Peyer's patch (tissue), 4 donors: ENCODE measurements at places on chromosomes 1 and 21.

GRCh38 chr1:203551550-203551949 lies 57.6 kb downstream of the OPTC start:
- DNase-seq, result no peak

GRCh38 chr1:8736927-8737326 lies 80.5 kb downstream of the RERE start:
- no peak for DNase-seq

- no peak for DNase-seq
Measured at GRCh38 chr1:4058122-4058521, 158.1 kb upstream of the C1orf174 start.

GRCh38 chr1:22953740-22954141 lies 18.9 kb downstream of the LACTBL1 start:
- DNase-seq, result no peak

- DNase-seq, result no peak
Measured at GRCh38 chr1:159999204-159999603, 32.6 kb downstream of the PIGM start.

DNA sequence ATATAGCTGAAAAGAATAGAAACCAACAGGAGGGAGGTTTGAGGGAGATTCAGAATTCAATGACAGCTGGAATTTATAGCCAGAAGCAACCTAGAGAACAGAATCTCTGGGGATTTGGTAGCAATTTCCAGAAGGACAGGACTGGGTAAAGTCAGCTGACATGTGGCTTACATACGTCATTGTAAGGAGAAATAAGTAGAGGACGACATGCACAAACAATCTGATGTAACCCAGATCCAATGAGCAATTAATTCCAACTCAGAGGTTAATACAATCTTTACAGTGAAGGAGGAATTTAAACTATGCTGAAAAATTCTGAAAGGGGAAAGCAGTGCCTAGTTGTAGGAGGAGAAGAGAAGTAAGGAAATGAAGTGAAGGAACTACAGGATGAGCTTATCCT lies 383.9 kb downstream of the PTBP2 start:
- DNase-seq, result no peak

GRCh38 chr1:97201641-97202040 lies 480.1 kb downstream of the PTBP2 start:
- DNase-seq, result no peak

- peak; percentile 48 for DNase-seq
Measured at GRCh38 chr1:216750031-216750627, 26.9 kb upstream of the ESRRG start.

DNA sequence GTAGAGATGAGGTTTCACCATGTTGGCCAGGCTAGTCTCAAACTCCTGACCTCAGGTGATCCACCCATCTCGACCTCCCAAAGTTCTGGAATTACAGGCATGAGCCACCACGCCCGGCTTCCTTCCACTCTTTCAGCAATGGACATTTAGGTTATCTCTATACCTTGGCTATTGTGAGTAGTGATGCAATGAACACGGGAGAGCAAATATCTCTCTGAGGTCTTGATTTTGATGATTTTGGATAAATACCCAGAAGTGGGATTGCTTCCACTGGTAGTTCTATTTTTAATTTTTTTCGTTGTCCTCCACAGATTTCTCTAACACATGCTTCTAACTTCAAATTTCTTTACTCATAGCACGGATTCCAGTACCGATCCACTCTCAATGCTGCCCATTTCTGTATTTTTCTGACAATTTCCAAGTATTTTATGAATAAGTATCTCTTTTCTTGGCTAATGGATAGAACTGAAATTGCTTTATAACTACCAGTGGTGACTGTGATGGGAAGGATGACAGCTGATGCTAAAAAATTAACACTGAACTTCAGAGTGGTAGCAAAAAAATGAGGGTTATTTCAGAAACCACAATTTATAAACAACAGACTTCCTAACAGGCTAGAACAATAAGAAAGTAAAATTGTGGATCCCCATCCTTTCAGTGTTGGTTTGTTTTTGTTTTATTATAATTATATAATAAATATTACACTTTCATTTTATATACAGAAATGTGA lies 327.5 kb upstream of the RUNX1 start:
- no peak for DNase-seq

DNA sequence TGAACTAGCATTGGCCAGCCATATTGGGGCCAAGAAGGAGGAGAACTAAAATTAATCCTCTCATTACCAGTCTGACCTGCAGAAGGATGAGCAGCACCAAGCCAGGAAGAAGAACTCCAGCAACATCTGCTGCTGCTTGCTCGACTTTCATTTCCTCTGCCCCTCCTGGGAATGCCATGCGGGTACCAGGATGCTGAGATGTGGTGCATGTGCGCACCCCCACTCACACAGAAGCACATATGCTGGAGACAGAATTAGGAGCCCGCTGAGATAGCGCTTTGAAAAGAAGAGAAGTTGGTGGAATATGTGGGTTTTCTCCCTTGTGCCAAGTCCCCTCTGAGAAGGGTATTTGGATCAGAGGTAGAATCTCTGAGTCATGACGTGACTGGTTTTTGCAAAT lies 70.4 kb downstream of the PLXNA2 start:
- DNase-seq, result no peak

- no peak for DNase-seq
Measured at GRCh38 chr1:77218477-77219165, 609 bp downstream of the PIGK start.

DNA sequence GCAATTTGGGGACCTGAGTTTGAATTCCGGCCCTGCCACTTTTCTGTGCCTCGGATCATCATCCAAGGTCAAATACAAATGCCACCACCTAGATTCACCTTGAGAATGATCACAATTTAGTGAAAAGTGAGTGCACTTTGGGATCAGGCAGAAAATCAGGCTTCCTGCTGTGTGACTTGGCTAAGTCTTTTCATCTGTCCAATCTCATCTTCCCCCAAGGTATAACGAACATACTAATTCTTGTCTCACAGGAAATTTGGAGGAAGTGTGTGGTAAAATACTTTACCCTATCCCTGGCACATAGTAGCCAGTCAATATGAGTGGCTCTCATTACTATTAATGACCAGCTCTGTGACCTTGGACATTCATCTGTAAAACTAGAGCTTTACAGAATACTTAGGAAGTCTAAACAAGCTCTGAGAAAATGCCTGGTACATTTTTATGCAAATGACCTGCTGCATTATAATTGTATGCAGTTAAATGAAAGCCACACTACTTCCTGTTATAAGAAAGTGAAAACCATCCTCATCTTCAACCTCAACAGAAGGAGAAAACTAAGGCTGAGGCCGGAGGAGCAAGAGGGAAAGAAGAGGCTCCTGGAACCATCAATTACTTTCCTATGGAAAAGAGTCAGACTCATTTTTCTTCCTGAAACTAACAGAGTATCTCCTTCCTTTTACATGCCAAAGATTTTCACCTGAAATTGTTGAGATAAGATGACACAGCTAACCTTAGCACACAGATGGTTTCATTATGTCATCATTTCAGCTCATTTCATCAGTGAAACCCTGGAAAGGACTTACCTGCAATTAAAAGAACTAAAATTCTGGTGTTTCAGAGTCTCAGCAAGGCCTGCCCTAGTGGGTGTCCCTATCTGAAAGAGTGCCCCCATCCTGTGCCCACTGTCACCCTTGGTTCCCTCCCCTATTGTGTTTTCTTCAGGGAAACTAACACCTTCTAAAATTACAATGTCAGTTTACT lies 32.6 kb upstream of the RGS8 start:
- DNase-seq, result no peak

GRCh38 chr1:40185951-40186864 lies 25.0 kb downstream of the RLF start:
- DNase-seq, result no peak

DNA sequence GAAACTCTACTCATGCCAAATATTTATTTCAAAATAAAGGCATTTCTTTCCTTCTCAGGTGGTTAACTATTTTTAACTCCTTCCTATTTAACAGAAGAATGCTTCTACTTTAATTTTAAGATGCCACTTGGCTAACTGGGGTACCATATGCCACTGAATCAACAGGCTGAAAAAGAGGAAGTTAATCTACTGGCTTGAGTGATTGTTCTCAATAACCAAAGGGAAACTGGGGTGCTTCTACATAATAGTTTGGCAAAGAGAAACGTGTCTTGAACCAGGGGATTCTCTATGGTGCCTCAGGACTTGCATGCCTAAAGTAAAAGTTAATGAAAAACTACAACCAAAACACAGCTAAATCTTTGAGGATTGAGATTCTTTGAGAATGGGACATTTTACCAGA lies 142.6 kb downstream of the DENND1B start:
- no peak for DNase-seq

- DNase-seq, result no peak
Measured at GRCh38 chr1:235500971-235501540, 3.2 kb downstream of the B3GALNT2 start.

GRCh38 chr1:218164930-218165700 lies 120.0 kb upstream of the RRP15 start:
- no peak for DNase-seq

DNA sequence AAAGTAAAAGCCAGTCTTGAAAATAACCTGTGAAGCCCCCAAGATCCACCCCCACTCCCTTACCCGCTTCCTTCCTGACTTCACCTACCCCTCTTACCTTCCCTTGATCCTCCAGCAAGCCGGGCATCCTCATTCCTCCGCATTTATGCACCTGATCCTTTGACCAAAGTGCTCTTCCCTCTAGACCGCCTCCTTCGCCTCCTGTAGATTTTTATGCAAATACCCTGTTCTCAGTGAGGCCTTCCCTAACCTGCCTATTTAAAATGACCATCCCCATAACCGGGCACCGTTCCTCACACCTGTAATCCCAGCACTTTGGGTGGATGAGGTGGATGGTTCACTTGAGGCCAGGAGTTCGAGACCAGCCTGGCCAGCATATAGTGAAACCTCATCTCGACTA lies 1.1 kb upstream of the NENF start:
- no peak for DNase-seq

DNA sequence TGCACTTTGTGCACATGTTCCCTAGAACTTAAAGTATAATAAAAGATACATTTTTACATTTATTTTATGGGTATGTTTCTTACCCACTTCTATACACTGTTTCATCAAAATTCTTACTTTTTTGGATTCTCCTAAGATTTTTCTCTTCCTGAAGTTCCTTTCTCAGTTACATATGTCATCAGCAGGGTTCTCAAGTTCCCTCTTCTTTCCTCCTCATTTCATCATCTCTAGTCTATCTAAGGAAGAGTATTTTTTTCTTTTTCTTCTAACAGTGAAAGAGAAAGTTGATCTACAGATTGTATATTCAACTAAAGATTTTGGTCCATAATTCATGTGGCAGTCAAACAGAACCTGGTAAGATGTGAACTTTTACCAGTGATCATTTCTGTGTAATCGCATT lies 41.2 kb upstream of the CYYR1 start:
- DNase-seq, result no peak

DNA sequence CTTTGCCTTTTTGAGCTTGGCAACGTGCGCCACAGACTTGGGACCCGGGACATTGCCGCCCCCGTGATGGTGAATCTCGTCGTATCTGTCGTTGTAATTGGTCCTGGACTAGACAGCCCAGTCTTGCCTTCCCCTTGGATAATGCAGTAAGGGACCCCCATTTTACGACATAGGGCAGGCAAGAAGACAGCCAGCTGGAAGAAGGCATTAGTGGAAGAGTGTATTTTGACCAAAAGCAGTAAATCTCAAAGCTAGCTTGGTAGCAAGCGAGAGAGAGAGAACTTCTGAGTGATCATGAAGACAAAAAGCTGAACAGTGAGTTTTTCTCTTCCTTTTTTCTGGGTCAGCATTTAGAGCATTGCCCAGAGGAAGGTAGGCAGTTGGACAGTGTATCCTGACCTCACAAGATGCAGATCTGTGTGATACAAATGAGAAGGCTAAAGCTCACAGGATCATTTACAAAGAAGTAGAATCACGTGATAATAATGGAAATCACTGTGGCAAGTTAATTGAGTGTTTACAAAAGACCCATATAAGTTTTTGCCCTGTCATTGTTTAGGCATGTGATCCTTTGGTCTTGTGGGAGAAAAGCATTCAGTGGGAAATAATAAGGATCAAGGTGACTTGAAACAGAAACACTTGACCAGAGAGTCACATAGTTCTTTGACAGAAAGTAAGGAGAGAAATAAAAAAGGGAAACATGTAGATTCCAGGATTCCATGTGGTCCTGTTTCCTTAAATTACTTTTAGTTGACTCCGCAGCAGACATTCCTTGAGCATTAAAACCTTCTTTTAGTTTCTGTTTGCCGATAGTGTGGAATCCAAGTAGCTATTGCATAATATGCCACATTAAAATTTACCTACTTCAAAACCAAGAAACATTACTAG lies 66.3 kb downstream of the CNST start:
- DNase-seq, result no peak

DNA sequence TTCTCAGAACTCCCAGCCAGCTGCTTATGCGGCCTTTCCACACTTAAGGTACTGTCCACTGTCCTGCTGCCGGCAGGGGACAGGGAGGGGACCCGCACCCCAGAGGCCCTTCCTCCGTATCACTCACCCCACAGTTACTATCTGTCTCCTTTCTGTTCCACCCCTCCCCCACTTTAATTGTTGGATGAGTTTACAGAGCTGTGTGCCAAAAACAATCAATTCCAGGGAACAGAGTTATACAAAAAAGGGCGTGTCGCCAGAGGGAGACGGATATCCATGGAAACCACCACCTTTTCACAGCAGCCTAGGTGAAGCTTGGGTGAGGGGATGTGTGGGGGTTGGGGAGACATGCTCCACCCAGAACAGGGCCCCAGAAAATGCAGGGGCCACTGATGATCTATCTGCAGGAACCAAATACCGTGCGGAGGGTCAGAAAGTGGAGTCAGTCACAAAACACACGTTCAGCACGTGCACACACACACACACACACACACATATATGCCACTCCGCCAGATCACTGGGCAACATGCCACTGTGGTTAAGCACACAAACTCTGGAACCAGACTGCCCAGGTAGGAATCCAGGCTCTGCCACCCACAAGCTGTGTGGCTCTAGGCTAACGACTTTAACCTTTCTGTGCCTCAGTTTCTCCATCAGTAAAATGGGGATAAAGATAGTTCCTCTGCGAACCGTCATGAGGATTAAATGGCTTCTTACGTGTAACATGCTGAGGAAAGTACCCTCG lies 30.5 kb downstream of the CASZ1 start:
- no peak for DNase-seq
